Neural crest cell (in vitro differentiated cells): ENCODE measurements at places on chromosomes 3 and 15.

GRCh38 chr3:104436506-104436905, 930.2 kb upstream of the ALCAM start:
- no peak for DNase-seq

GRCh38 chr15:89398896-89399237, 64.2 kb upstream of the POLG start:
- DNase-seq, result no peak

- DNase-seq, result no peak
Observed at GRCh38 chr3:197686899-197687298, 49.8 kb downstream of the RUBCN start.

DNA sequence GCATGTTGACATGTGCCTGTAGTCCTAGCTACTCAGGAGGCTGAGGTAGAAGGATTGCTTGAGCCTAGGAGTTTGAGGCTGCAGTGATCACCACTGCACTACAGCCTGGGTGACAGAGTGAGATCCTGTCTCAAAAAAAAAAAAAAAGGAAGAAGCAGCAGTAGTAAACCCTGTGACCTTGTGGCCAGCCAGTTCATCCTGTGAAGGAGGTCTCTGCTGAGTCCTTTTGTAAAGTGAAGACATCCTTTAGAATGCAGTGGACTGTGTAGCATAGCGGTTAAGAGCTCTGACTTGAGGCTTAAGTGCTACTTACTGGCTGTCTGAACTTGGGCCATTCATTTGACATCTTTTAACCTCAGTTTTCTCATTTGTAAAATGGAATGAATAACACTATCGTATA, 8.3 kb downstream of the EXOSC7 start:
- no peak for DNase-seq

DNA sequence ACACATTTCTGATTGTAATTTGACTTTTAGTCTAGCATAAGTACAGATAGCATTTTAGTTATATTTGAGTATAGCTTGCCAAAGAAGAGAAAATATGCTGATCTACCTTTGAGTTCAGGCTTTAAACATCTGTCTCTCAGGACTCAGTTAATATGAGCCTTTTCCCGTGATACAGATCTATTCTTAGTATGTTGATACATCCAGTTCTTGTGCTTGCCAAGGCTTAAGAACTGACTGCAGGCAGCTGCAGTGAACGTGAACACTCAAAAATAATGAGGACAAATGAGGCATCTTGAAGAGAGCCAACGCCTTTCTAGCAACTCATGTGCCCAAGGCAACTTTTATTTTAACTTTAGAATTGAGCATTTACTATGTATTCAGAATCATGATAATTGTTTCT, 325.5 kb downstream of the SI start:
- DNase-seq, result no peak

DNA sequence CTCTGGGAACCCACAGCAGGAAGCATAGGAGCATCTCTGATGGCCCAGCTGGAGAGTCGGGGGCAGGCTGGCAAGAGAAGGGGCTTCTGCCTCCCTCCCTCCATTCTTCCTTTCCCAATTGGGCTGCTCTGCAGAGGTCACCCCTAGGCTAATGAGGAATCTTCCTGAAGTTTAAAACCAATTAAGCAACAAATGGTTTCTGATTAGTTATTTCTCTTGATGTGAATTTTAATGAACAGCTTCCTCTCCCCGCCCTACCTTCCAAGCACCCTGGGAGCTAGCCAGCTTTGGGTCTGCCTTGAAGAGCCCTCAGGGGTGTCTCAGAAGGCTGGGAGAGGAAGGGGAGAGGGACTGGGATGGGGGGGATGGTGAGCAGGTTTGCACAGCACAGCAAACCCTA, 24.6 kb upstream of the HCN4 start:
- no peak for DNase-seq

DNA sequence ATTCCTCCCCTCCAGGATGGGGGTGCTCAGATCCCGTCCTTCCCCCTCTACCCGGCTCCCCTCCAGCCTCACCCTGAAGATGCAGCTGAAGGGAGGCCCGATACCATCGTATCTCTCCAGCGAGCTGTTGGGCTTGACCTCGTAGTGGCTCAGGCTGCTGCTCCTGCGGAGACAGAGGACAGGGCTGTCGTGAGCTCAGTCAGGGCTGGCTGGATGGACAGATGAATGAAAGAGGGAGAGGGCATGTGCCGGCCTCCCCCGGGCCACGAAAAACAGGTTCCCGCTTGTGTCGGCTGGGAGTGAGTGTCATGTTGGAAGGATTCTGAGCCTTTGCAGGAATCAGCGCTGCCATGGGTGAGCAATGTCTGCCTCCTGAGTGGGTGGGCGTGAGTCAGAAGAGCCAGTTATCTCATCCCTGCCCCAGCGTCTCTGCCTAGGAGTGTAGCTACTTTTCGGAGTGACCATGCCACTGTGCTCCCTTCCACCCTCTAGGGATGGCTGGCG, 35.2 kb downstream of the FEM1B start:
- DNase-seq, result no peak

GRCh38 chr3:179962629-179963387, 73.9 kb downstream of the PEX5L start:
- no peak for DNase-seq

- no peak for DNase-seq
Observed at GRCh38 chr3:175433026-175433674, 574.0 kb downstream of the NAALADL2 start.

DNA sequence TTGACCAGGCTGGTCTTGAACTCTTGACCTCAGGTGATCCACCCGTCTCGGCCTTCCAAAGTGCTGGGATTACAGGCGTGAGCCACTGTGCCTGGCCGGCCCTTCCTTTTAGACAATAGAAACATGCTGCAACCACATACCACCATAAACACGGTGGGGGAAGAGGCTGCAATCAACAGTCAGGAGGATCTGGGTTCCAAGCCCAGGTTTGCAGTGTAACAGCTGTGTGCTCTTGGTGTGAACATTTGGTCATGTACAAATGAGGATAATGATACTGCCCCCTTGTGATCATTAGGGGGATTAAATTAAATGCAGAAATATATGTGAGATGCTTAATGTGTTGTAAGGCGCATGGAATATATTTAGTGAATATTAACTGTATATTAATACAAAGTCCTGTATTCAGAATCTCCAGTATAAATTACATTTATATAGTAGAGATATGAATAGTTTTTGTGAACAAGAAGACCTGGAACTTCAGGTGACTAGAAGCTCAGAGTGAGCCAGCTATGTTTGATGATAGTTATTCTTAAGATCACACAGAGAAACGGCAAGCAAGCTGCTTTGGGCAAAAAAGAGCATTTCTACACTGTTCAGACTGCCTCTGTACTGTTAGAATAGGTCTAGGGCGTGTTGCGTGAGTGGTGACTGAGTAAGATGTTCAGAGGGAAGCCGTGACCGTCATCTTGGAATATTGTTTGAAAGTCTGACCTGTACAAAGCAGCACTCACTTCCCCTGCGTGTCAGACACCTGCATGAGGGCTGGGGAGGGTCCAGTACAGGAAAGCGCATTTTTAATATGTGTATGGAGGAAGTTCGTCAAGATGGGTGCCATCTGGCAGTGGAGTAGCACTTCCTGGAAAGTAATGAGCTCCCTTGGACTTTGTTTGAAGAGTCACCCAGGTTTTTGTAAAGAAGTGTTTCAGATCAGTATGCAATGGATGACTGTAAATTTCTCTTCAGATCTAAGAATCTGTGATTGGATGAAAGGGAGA, 125.8 kb downstream of the PGPEP1L start:
- DNase-seq, result no peak

- DNase-seq, result no peak
Observed at GRCh38 chr3:128498127-128498626, 5.2 kb upstream of the GATA2 start.

- peak; percentile 67 for DNase-seq
Observed at GRCh38 chr3:52444860-52445793, at the start of gene SEMA3G. TSS of gene SEMA3G (minus strand) at chr3:52445103. CDS start at chr3:52445027, 76 bp downstream.

DNA sequence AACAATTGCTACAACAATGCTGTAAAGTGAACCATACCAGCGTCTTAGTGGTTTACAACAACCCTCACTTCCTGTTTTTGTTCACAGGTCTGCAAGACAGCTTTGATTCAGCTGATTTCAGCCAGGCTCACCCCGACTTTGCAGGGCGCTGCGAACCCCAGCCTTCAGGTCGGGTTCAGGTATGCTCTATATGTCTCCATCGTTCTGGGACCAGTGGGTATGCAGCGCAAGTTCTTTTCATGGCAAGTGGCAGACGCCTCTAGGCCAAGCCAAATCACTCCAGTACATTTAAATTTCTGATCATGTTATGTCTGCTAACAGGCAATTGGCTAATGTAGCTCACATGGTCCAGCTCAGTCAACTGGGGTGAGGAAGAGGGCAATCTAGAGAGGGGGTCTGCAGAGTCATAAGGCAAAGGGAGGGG, 52.4 kb upstream of the RGMA start:
- DNase-seq, result no peak

GRCh38 chr3:61956236-61956635, 394.9 kb downstream of the PTPRG start:
- DNase-seq, result no peak

- DNase-seq, result no peak
Observed at GRCh38 chr3:107446706-107447105, 69.5 kb downstream of the CCDC54 start.

- DNase-seq, result peak; percentile 21
Observed at GRCh38 chr3:153768561-153769469, 352.4 kb upstream of the ARHGEF26 start.

- DNase-seq, result no peak
Observed at GRCh38 chr15:48925714-48926223, 38.0 kb downstream of the SHC4 start.

- no peak for DNase-seq
Observed at GRCh38 chr3:18100121-18100520, 325.0 kb downstream of the SATB1 start.

DNA sequence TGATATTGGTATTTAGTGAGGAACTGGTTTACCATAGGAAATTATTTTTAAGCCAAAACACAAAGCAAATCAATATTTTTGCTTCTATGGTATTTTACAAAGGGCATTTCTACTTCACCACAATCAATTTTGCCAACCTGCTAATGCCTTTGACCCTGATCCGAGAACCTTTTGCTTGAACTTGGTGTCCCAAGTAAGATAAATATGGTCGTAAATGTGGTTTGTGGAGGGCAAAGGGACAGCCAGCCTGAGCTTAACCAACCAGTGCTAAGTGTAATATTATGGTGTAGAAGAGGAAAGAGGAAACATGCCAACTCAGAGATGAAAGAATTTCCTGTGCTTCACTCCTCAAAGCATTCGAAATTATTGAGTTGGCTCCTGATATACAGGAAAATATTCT, 148.4 kb downstream of the C3orf38 start:
- DNase-seq, result no peak
